ENCODE measurements at places on chromosomes 4 and X. TPM values are rescaled to one million over a fixed set of nuclear protein-coding genes. Genes with fewer than 3 reads are reported as not detected.
A peak's percentile ranks its signal among the peaks of the same experiment; 100 is the strongest.

DNA sequence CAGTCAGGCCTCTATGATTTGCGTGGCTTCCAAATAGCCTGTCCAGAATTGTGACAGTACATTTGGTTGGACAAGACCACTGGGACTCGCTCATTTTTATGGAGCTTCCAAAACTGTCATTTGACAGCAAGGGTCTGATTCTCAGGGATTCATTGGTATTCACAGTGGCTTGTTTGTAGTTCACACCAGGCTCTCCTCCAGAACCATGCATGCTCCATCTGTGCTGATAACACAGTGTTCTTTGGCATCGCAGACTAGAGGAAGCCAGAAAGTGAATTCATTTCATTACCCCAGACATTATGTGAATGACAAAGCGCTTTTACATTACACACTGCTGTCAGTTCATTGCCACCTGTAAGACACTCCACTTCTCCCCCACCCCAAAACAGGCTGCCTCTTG lies 208.3 kb downstream of the ARHGAP10 start:
- no peaks in the 10 kb centered on the region for H3K4me1 ChIP-seq
- no peak overlapping the region for H3K27ac ChIP-seq
- no peaks in the 10 kb centered on the region for H3K36me3 ChIP-seq
- H3K27me3 ChIP-seq, result no peaks in the 10 kb centered on the region
- no peak for DNase-seq

- no peak overlapping the region for H3K4me3 ChIP-seq
- peak overlapping the region; percentile 40 for H3K27ac ChIP-seq
- peaks cover 4% of the 10 kb centered on the region for H3K36me3 ChIP-seq
Observed at GRCh38 chr4:7806338-7807090, 133.1 kb downstream of the AFAP1 start.

MAOA gene
- 307 TPM for total RNA-seq

DGKQ gene
- 39.4 TPM for total RNA-seq

- no peaks in the 10 kb centered on the region for H3K27me3 ChIP-seq
- H3K36me3 ChIP-seq, result no peaks in the 10 kb centered on the region
- H3K4me3 ChIP-seq, result no peak overlapping the region
- no peak for DNase-seq
- H3K27ac ChIP-seq, result no peak overlapping the region
Observed at GRCh38 chr4:151144329-151145072, 45.1 kb downstream of the RPS3A start.

ATP5ME gene
- total RNA-seq, result 416 TPM

- H3K27ac ChIP-seq, result no peak overlapping the region
- no peak overlapping the region for H3K4me3 ChIP-seq
- no peaks in the 10 kb centered on the region for H3K4me1 ChIP-seq
- H3K36me3 ChIP-seq, result peaks cover 5% of the 10 kb centered on the region
- no peaks in the 10 kb centered on the region for H3K27me3 ChIP-seq
Observed at GRCh38 chr4:109826719-109827118, 1.1 kb upstream of the RRH start.

NDNF gene
- total RNA-seq, result 8.9 TPM

MTMR8 gene
- total RNA-seq, result 5.8 TPM

- no peaks in the 10 kb centered on the region for H3K36me3 ChIP-seq
- H3K27ac ChIP-seq, result peak overlapping the region; percentile 92
Observed at GRCh38 chr4:40628888-40629287, 776 bp downstream of the RBM47 start.

GRCh38 chrX:108250654-108251579 lies 159.3 kb downstream of the ATG4A start:
- H3K27me3 ChIP-seq, result no peaks in the 10 kb centered on the region
- no peaks in the 10 kb centered on the region for H3K36me3 ChIP-seq
- H3K4me3 ChIP-seq, result no peak overlapping the region
- no peaks in the 10 kb centered on the region for H3K4me1 ChIP-seq
- H3K27ac ChIP-seq, result no peak overlapping the region

DNA sequence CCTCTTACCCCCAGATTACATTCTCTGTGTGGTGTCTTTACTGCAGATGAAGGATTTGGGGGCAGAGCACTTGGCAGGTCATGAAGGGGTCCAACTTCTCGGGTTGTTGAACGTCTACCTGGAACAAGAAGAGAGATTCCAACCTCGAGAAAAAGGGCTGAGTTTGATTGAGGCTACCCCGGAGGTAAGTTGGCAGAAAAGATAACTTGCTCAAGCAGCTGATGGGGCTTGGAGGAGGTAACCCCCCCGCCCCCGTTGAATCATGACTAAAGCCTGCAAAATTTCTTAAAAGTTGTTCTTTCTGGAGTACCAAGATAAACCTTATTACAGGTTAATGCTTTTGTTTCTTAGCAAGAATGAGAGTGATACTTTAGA lies 1.5 kb downstream of the CCNG2 start:
- H3K27me3 ChIP-seq, result no peaks in the 10 kb centered on the region
- peak overlapping the region; percentile 98 for H3K4me3 ChIP-seq
- peak overlapping the region; percentile 98 for H3K27ac ChIP-seq
- DNase-seq, result no peak
- no peaks in the 10 kb centered on the region for H3K4me1 ChIP-seq

DNA sequence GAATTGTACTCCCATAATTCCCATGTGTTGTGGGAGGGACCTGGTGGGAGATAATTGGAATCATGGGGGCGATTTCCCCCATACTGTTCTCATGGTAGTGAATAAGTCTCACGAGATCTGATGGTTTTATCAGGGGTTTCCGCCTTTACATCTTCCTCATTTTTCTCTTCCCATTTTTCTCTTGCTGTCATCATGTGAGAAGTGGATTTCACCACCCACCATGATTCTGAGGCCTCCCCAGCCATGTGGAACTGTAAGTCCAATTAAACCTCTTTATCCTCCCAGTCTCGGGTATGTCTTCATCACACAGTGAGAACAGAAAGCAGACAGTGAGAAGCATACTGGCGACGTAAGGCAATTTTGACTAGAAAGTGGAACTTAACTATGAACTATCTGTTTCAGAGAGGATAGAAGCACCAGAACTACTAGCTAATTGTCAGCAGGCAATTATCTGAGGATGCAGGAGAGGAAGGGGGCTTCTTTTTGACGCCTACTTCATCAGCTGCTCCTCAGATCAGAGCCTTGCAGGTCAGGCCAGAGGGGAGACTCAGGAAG lies 8.5 kb upstream of the GPR50 start:
- H3K36me3 ChIP-seq, result no peaks in the 10 kb centered on the region
- no peak overlapping the region for H3K4me3 ChIP-seq
- no peaks in the 10 kb centered on the region for H3K27me3 ChIP-seq
- H3K27ac ChIP-seq, result no peak overlapping the region

NPY1R gene
- 1.6 TPM for total RNA-seq

HTN1 gene
- not detected for total RNA-seq

CXCL11 gene
- total RNA-seq, result not detected

IQCM gene
- 3.4 TPM for total RNA-seq

FHDC1 gene
- total RNA-seq, result 14.0 TPM

GRCh38 chr4:40848940-40849339 lies 99.2 kb downstream of the NSUN7 start:
- H3K27me3 ChIP-seq, result no peaks in the 10 kb centered on the region
- DNase-seq, result no peak
- no peak overlapping the region for H3K27ac ChIP-seq
- H3K4me3 ChIP-seq, result no peak overlapping the region
- no peaks in the 10 kb centered on the region for H3K4me1 ChIP-seq
- H3K36me3 ChIP-seq, result no peaks in the 10 kb centered on the region

UGT2B7 gene
- total RNA-seq, result 3.0 TPM

HSFX2 gene
- not detected for total RNA-seq

ITIH6 gene
- total RNA-seq, result not detected

CXorf65 gene
- not detected for total RNA-seq

- H3K27ac ChIP-seq, result no peak overlapping the region
- H3K4me1 ChIP-seq, result no peaks in the 10 kb centered on the region
- no peak overlapping the region for H3K4me3 ChIP-seq
- H3K36me3 ChIP-seq, result no peaks in the 10 kb centered on the region
- no peaks in the 10 kb centered on the region for H3K27me3 ChIP-seq
Observed at GRCh38 chrX:23790155-23790497, 7.2 kb downstream of the SAT1 start.

GRCh38 chrX:23788521-23788920 lies 5.5 kb downstream of the SAT1 start:
- DNase-seq, result no peak
- H3K4me1 ChIP-seq, result no peaks in the 10 kb centered on the region
- peak overlapping the region; percentile 50 for H3K27ac ChIP-seq
- no peaks in the 10 kb centered on the region for H3K27me3 ChIP-seq
- no peak overlapping the region for H3K4me3 ChIP-seq
- no peaks in the 10 kb centered on the region for H3K36me3 ChIP-seq

USO1 gene
- 63.0 TPM for total RNA-seq

- H3K27me3 ChIP-seq, result peaks cover 94% of the 10 kb centered on the region
- no peaks in the 10 kb centered on the region for H3K36me3 ChIP-seq
- peaks cover 7% of the 10 kb centered on the region for H3K4me1 ChIP-seq
- no peak for DNase-seq
- no peak overlapping the region for H3K4me3 ChIP-seq
Observed at GRCh38 chr4:4862071-4862551, 2.6 kb downstream of the MSX1 start.
